ENCODE measurements at places on chromosomes 3 and 15.

- DNase-seq = no peak
These were observed 1.7 kb downstream of the NMNAT3 start for GRCh38 chr3:139676108-139676507.

- DNase-seq = no peak
These were observed 48.0 kb upstream of the UTS2B start for GRCh38 chr3:191378142-191378812.

DNA sequence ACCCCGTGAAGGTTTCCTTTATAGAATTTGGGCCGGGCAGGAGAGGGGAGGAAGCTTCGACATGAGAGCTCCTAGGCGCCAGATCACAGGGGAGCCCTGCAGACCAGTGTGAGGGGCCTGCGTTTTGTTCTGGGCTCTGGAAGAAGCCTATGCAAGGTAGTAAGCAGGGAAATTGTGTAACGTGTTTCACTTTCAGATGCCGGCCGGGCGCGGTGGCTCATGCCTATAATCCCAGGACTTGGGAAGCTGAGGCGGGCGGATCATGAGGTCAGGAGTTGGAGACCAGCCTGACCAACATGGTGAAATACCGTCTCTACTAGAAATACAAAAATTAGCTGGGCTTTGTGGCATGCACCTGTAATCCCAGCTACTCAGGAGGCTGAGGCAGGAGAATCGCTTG is 65.2 kb downstream of the GABRG3 start:
- DNase-seq = no peak

DNA sequence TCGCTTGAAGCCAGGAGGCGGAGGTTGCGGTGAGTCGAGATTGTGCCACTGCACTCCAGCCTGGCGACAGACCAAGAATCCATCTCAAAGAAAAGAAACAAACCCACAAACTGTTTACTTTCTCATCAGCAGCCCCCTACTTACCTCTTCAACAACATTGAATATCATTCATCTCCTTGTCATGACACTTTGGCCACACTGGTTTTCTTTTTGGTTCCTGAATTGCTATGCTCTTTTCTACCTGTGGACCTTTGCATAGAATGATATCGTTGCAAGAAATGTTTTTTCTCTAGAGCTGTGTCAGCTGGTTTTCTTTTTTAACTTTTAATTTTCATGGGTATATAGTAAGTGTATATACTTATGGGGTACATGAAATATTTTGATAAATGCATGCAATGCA is 82.4 kb downstream of the CD200 start:
- DNase-seq = no peak
